ENCODE measurements at places on chromosomes 16 and 17.

GRCh38 chr17:34683390-34683789 is 104.0 kb downstream of the TMEM132E start:
- DNase-seq: no peak

GRCh38 chr16:88393034-88393433 is 10.3 kb downstream of the ZNF469 start:
- no peak for DNase-seq

GRCh38 chr17:29167393-29168078 is 12.7 kb downstream of the MYO18A start:
- no peak for DNase-seq

DNA sequence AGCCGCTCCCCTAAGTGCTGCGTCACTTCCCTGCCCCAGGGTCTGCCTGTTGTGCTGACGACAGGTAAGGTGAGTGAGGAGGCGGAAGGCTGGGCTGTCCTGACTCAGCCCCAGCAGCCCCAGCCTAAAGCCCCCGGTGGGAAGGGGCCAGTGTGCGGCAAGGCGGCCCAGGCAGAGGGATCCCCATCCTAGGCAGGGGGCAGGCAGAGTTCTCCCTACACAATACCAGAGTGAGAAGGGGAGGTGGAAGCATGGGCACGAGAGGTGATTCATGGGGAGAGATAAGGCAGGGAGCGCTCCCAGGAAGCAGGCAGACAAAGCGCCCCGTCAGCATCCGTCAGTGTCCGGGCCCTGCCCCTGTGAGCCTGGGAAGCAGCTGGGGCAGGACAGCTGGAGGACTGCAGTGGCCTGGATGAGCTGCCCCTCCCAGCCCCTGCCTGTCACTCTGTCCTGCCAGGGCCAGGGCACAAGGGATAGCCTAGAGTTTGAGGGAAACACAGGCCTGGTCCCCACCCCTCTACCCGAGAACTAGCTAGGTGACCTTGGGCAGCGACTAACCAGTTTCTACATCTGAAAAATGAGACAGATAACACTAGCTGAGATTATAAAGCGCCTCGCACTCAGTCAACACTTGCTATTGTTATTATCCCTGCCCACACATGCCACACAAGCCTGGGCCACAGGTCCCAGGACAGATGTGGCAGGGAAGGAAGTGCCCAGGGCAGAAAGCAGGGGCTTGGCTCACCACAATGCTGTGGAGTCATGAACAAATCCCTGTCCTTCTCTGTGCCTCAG is 3.8 kb downstream of the FAM83G start:
- no peak for DNase-seq

GRCh38 chr17:76816590-76817135 is 51.5 kb upstream of the MGAT5B start:
- DNase-seq: peak; percentile 65

DNA sequence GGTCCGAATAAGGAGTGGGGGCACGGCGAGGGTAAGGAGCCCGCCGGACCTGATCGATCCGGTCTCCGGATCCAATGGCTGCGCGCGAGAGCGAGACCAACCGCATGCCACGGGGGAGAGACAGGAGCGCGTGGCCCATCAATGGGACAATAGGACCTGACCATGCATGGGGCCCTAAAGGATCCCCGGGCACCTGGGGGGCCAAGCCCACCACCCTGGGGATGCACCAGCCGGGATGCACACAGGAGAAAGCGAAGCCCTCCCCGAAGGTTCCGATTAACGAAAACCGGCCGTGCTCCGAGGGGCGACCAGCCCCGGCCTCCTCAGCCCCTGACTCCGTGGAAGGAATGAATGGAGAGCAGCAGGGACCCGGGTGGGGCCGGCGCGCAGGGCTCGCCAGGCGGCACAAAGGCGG is 525 bp downstream of the JPT1 start:
- DNase-seq: no peak

GRCh38 chr16:22065252-22065651 is 27.1 kb upstream of the VWA3A start:
- DNase-seq: no peak

DNA sequence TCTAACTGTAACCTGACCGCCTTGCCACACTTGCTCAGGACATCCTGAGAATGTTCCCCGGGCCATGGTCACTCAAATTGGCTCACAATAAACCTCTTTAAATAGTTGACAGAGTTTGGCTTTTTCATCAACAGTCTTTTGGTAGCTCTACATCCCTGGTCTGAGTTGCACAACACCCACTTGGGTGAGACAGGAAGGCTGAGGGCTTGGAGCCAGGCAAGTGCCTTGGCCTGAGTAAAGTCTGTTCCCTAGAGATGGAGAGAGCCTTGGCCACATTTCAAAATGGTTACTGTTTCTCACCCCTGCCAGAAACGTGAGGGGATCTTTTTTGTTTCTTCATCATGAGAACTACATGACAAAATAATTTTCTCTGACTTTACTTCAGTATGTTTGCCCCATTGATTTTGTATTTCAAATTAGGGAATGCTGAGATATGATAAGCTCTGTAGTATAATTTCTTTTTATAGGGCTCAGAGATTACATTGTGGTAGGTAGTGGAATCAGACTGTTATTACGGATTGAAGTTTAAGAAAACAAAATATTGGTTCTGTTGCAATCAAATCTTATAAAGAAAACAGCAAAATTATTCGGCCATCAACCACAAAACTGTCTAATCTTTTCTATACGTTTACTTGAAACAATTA is 53.9 kb upstream of the NETO2 start:
- no peak for DNase-seq

DNA sequence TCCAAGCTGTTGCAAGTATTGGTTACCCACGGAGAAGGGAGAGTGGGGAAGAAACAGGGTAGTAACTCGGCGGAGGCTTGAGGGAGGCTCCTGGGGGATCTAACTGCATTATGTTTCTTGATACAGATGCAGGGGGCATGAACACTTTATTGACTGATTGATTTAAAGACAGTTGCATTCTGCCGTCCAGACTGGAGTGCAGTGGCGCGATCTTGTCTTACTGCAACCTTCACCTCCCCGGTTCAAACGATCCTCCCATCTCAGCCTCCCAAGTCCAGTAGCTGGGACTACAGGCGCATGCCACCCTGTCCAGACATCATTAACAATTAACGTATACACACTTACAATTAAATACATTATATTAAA is 15.1 kb upstream of the ERN2 start:
- DNase-seq: no peak

DNA sequence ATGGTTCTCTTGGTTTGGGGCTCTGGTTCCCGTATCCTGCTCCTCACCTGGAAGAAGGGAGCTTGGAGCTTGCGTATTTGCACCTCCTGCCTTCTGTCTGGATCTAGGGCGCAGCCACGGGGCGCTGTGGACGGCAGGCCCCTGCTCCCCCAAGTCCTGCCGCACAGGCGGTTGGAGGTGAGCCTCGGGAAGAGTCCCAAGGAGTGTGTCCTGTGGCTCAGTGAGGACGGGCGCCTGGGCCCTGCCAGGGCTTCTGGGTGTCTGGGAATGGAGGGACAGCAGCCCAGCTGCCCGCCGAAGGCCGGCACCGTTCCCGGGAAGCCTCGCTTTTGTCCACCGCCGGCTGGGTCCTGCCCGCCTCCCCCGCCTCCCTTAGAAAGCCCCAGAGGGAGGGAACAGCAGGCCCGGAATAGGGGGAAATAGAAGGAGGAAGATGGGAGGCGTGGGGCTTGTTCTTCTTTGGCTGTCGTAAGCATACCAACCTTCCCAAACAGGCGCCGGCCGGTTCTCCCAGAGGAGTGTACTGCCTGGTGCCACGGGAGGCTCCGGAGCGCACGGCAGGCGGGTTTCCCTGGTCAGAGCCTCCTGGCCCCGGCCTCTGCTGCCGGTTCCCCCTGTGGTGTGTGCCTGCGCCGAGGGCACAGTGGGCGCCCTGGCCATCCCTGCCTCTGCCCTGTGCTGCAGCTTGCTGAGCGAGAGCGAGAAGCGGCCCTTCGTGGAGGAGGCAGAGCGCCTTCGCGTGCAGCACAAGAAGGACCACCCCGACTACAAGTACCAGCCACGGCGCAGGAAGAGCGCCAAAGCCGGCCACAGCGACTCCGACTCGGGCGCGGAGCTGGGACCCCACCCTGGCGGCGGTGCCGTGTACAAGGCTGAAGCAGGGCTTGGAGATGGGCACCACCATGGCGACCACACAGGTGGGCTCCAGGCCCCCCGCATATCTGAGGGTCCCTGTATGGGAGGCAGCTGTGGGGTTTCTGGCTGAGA is 1.8 kb downstream of the SOX8 start:
- DNase-seq: no peak

GRCh38 chr16:75111514-75111940 is 5.1 kb downstream of the LDHD start:
- no peak for DNase-seq

DNA sequence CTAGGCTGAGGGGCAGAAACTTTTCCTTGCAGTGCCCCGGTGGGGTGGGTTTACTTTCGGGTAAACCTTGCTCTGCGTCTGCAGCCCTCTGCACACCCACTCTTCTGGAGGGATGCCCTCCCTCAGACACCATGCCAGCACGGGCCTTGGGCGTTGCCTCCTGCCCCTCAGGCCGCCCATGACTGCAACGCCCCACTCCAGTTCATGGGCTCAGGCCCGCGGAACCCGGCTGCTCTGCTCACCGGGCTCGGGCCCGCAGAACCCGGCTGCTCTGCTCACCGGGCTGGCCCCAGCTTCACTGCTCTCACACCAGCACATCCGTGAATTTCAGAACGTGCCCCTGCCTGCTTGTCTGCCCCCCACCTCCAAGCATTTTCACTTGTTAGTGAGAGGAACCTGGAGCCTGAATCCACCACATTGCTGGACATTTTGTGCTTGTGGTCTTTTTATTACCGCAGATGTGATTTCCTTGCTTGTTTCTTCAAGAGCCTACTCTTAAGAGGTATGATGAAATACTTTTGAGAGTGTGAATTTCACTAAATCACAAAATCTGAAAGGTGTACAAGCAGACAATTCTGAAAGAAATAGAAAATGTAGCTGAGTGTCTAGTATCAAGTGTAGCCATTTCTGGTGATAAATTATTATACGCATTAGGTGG is 130.9 kb downstream of the RPTOR start:
- no peak for DNase-seq

- DNase-seq: no peak
These were observed 162.8 kb downstream of the FOXL1 start for GRCh38 chr16:86740906-86741799.

DNA sequence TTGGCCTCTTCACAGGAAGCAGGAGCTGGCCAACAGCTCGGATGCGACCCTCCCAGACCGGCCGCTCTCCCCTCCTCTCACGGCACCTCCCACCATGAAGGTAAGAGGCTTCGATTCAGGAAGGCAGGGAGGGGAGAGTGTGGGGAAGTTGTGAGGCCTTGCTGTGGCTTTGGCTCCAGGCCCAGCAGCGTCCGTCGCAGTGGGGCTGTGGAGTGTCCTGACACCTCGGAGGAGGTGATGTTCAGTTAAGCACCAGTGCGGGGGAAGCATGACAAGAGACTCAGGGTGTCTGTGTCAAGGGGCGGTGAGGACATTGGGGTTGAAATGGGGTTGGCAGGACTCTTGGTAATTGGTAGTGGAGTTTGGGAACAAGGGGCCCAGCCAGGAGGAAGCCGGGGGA is 109.0 kb downstream of the RAP1GAP2 start:
- DNase-seq: peak; percentile 30

GRCh38 chr17:56064506-56064905 is 88.8 kb upstream of the ANKFN1 start:
- DNase-seq: no peak

- no peak for DNase-seq
These were observed 1245.8 kb downstream of the CDH11 start for GRCh38 chr16:63876103-63876502.

DNA sequence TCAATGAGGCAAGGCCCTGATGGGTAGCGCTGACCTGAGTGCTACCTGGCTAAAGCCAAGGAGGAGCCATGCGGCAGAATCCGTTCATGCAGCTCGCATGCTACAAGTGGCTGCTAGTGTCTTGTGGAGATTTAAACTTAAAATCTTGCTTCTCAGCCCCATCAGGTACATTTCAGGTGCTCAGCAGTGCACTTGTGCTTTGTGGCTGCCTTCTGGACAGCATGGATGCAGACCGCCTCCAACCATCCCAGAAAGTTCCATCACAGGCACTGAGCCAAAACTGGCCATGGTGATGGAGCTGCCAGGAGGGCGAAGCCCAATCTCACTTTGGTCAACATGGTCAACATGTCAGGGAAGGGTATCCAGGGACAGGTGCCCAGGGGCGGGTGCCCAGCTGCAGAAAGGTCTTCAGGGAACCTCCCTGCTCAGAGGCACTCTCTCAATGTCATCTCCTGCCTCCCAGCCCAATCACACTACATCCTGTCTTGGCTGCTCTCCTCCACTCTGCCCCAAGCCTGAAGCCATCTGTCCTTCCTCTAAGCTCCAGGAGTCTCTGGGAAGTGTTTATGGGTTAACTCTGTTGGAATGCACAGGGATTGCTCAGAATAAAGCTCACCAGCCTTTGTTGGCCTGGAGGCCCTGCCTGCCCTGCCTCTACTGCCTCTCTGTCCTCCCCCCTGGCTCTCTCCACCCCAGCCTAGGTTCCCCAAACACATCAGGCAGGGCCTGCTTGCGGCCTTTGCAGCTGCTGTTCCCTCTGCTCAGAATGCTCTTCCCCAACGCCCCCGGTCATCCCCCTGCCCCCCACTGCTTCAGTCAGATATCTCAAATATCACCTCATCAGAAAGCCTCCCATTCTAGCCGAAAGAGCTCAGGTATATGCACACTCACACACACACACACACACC is 18.3 kb upstream of the TNFRSF13B start:
- DNase-seq: no peak

DNA sequence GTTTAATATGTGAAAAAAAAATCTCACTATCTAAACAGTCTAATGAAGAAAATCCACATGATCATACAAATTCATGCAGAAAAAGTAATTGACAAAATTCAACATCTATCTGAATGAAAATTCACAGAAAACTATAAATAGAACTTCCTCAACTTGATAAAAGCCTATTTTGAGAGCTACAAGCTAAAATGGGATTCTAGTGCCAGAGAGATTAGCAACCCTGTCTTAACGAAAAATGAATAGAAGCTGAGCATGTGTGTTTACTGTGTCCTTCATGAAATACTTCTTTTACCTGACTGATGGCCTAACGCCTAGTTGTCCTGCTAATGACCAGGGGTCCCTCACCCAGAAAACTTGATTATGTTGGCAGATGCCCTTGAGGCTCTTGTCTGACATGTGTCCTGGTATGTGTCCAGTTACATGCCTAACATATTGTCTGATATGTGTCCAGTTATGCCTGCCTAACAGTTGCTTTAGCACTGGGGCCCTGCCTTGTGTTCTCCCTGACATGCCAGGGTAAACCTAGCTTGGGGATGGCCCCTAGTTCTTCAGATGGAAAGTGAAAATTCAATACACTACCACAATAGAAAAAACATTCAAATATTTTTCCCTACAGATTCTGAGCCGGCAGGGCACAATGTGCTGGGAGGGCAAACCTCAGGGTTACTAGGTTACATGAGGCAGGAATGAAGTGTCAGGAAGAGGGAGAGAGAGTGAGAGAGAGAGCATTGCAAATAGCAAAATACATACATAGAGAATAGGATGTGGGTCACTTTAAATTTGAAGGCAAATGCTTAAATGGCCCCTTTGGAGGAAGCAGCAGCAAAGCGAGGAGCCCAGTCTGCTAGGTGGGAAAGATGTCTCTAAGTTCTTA is 834.0 kb downstream of the CDH11 start:
- DNase-seq: no peak

GRCh38 chr17:29215717-29216116 is 30.9 kb upstream of the CRYBA1 start:
- no peak for DNase-seq
